ENCODE measurements at places on chromosomes 2 and 18.

DNA sequence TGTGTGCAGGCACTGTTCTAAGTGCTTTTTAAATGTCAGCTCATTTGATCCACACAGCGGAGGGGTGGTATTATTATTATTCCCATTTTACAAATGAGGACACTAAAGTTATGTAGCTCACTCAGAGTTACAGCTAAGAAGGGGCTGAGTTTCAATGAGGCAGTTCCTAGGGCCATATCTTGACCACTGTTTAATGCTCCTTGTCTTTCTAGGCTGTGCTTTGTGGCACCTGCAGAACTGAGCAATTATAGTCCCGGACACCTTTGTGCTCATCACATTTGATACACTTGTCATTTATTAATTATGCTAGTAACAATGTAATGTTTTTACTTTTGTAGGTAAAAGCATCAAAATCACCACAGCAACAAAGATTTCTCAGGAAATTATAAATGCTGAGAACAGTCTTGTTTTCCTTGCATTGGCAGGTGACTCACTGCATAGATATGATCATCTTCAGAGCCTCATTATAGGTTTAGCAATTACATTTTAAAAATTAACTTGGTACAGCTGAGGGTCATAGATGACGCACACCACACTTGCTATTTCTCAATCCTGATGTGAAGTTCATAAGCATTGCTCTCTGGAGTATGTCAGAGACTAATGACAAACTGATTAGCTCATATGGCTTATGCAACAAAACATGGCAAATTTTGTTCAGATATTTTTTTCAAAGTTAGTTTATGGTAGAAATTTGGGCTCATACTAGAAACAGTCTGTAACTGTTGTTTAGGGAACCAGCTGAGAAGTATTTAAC is 366.8 kb downstream of the TGIF1 start:
- DNase-seq: no peak

- DNase-seq: no peak
These were observed 235.4 kb downstream of the NDUFA10 start for GRCh38 chr2:239789711-239790110.

GRCh38 chr2:69164061-69164778 is 151.2 kb downstream of the ANTXR1 start:
- no peak for DNase-seq

- no peak for DNase-seq
These were observed 172.7 kb upstream of the SMAD7 start for GRCh38 chr18:49123431-49123830.

DNA sequence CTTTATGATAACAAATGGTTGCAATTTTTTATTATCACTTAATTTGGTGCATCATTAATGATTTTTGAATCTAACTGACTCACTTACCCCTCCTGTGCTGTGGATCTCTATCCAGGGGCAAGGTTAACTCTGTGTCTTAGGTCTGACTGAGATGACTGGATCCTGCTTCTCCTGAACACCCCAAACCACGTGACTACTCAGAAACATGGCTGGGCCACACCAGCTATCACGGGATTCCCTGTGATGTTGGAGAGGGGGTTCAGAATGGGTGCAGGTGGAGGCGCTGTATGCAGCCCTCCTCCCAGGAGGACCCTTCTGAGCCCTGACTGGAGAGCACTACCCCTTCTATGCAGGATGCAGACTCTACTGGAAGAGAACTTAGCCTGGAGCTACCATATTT is 152.4 kb upstream of the CAPN13 start:
- no peak for DNase-seq

DNA sequence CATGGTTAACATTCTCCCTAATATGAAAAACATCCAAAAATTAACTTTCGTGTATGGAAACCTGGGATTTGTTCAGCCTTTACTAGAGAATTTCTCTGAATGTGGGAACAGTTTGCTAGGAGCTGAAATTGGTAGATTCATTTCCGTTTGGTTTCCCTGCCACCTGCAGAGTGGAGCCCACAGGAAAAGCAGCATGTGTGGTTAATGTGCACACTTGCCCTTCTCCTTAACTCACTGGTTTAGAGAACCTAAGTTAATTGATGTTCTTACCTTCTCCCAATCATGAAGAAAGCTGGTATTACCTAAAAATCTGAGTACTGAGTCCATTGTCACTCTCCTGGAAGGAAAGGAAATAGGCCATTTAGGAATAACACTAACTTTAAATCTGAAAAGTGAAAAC is 37.6 kb upstream of the ASXL3 start:
- no peak for DNase-seq

GRCh38 chr2:43931293-43931692 is 64.5 kb downstream of the LRPPRC start:
- no peak for DNase-seq

GRCh38 chr2:85804583-85804982 is 50.8 kb downstream of the ATOH8 start:
- DNase-seq: peak; percentile 30

- DNase-seq: no peak
These were observed 128.7 kb downstream of the PLA2R1 start for GRCh38 chr2:159933727-159934049.

- no peak for DNase-seq
These were observed 14.9 kb downstream of the TYW5 start for GRCh38 chr2:199940373-199940772.

- DNase-seq: no peak
These were observed 80.6 kb downstream of the NBAS start for GRCh38 chr2:15480552-15480951.

GRCh38 chr2:23487735-23488492 is 102.9 kb downstream of the KLHL29 start:
- DNase-seq: no peak

DNA sequence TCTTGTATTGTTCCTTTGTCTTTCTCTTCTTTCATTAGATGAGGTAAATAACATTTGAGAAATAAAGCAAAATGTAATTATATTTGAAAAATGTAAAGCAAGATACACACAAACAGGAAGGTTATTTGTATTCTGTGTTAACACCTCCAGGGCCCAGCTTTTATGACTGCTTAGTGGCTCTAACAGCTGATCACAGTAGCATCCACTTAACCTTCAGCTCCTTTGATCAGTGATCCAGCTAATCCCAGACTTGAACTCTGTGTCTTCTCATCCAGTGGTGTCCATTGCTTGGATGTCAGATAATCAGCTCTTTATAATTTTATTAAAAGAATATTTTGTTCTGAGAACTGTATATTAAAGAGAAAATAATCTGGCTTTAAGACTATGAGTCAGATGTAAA is 44.5 kb downstream of the PSMD14 start:
- no peak for DNase-seq

DNA sequence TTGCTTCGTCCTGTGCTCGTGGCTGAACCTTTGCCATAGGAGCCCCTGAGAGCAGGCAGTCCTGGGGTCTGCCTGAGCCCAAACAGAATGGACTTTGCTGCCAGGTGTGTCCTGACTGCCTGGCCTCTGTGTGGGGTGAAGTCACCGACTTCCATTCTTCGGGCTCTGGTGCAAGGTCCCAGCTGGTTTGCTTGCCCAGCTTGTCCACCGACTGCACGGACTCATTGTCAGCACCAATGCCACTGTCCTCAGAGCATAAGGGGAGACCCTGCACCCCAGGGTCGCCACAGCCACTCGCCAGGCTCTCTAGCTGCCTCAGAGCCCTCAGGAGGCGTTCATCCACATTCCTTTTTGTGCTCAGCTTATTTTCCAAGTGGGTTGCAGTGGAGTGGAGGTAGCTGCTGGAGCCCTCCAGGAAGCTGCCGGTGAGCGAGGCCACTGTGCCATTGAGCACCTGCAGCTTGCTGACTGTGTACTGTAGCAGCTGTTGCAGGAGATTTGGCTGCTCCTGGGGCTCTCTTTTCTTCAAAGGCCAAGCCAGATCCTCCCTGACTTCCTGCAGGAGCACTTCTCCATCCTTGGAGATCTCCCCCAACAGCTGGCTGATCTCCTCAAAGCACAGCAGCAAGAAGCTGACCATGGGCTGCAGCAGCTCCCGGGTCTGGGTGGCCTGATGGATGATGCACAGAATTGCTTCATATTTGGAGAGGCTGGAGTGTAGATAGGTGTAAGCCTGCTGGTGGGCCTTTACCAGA is 1.2 kb downstream of the PCARE start:
- DNase-seq: no peak

DNA sequence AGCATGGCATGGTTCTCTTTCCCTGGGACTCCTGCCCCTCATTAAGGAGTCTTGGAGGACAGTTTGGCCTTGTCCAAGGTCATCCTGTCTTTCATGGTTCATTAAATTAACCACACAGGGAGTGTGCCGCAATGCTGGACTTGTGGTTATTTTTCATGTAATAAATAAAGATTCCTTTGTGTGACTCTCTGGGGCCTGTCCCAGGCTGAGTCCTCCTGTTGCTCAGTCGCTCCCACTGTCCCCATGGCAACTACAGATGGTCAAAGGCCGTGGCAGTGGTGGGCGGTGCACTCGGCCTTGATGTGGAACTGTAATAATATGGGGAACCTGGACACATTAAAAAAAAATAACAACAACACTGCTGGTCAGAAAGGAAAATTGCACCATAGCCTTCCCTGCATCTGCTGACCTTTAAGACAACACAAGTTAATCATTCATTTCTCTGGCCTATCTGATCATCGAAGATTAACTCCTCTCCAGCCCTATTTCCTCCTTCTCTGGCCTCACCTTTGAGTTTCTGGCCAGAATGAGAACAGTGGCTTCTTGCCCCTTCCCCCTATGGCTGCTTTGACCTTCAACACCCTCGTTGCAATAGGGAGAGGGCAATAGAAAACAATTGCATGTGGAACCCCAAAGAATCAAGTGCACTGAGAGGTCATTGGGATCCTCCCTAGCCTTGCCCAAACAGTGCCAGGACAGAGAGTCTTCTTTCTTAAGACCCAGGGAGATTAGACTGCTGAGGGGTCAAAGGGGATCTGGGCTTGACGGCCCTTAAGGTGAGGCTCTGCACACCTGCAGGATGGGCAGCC is 44.7 kb downstream of the PSD4 start:
- DNase-seq: no peak

DNA sequence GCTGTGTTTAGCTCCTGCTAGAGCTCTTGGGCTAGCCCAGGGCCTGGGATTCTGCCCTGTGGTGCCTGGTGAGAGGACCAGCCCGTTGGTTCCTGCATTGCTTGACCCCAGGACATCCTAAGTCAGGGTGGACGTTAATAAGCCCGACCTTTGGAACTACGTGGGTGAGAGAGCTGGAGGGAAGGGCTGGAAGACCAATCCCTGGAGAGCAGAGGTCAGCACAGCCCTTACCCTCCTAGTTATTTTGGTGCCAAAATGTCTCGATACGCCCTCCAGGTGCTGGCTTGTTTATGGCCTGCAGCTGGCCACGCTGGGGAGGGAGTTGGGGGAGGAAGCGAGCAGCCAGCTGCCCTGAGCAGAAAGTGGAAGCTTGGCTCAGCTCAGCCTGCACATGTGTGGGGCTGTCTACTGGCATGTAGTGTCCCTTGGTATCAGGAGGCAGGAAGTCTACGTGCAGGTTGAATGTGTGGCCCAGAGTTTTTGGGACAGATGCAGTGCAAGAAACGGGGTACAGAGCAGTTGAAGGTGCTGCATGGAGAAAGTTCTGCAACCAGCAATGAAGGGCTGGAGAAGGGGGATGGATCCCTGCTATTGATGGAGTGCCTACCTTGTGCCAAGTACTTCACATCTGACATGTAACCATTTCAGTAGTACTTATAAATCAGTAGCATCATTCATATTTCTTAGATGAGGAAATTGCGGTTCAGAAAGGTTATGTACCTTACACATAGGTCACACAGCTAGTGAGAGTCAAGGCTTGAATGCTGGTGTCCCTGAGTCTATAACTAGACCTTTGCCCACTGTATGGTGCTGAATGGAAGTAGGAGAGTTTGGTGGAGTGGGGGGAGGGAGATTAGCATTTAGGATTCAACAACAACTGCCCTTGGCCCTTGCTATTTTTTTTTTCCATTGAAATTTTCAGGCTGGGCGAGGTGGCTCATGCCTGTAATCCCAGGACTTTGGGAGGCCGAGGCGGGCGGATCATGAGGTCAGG is 5.0 kb upstream of the DGKD start:
- no peak for DNase-seq

DNA sequence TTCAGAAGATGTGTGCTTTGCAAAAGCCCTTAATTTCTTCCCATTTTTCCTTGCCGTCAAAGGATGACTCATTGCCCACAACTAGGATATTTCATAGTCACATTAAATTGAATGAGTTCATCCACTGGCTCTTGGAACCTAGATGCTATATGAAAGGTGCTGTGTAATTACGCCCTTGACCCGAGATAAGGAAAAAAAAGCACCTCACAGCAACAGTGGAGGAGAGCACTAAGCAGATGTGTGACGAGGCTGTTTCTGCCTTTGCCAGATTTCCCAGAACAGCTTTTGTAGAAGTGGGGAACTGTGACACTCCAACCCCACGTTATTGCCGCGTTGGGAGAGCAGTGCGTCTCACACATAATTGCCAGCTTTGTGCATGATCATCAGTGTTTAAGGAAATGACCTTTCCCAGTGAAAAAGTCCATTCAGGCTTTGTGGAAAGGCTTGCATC is 33.3 kb upstream of the TMEM87B start:
- DNase-seq: no peak

DNA sequence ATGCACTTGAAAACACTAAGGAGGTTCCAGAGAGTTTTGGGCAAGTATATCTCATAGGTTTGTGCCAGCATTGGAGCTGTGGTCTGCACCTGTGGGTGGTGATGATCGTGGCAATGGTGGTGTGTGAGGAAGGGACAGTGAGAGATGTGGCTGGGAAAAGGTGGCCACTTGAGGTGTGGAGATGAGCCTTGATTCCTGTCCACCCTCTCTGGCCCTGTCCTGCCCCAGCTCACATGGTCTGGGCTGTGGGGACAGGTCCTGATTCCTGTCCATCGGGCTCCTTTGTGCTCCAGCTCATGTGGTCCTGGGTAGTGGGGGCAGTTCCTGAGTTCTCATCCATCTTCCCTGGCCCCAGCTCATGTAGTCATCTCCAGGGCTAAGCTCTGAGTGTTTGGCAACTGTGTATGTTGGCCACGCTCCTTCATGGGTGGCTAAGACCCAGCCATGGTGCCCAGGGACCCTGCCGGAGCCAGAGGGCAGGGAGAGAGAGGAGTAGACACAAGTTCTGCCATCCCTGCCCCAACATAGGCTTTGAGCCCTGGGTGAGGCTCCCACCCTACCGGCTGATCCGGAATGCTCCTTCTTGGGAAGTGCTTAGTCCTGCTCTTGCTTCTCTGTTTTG is 294.4 kb upstream of the HDAC4 start:
- DNase-seq: no peak

- DNase-seq: peak; percentile 57
These were observed 10.0 kb upstream of the D2HGDH start for GRCh38 chr2:241724259-241724974.

DNA sequence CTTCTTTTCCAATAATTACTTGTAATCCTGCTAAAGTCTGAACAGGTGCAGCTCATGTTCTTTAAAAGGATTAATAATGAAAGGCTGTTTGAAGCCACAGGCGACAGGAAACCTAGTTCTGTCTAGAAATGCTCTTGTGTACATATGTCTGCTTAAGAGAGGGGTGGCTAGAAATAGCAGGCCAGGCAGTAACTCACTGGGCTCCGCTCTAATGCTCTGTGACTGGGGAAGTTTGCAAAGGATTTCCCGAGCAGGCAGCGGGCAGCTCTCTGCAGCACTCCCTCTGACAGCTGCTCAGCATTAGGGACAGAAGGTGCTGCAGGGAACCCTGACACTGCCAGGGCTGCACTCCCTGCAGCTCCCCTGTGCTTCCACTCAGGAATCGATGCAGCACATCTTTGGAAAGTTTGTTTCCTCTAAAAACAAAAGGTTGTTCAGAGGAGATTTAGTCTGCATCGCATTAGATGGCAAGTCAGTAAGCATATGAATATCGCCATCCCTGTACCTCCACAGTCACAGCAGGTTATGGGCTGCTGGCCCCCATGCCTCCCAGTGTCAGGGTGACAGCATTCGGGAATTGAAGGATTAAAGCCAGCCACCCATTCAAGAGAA is 33.1 kb upstream of the TTC39C start:
- DNase-seq: no peak

All from CD8-positive, alpha-beta T cell (primary cell).